Stimulated activated CD4-positive, alpha-beta T cell treated with anti-CD3 and anti-CD28 coated beads, Interleukin-1b, Interleukin-23, amount 100 ng/mL, for 48 hours (primary cell): ENCODE measurements at places on chromosomes 6 and 20.
A peak's percentile ranks its signal among the peaks of the same experiment; 100 is the strongest.

GRCh38 chr6:116411284-116411623 lies 40.5 kb downstream of the DSE start:
- DNase-seq = no peak

GRCh38 chr6:12529364-12530019 lies 187.1 kb upstream of the PHACTR1 start:
- no peak for DNase-seq

DNA sequence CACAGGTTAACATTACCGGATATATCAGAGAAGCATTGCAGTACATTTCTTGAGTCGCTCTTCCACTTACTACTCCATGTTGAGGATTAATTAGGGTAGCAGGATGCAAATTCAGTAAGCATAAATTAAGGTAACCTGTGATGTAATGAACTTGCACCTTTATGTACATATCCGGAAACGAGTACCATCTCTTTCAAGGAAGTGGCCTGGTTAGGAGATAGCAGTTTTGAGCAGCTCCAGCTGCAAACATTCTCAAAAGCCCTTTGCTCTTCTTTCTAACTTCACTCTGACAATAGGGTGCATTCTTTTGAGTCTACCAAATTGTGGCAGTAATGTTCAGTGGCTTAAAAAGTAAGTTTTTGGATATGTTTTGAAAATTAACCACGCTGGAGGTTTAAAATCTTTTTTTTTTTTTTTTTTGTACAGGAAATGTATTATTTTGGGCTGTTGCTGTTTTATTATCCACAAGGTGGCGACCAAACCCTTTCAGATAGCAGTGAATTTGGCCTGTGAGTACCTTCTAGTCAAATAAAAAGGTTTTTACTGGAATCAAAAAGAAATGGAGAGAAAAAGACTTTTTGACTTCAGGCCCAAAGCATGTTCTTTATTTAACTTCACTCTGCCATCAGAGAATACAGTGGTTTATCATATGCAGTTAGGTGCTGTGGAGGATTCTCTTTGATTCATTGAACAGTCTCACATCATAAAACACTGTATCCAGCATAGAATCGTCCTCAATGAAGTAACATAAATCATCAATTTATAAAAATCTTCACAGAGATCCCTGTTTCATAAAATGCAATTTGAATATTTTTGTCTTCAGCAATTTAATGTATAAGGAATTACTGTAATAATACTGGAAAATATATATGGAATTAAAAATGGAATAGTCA lies 8.9 kb downstream of the FAM217B start:
- no peak for DNase-seq

GRCh38 chr6:90078513-90079289 lies 184.4 kb downstream of the GJA10 start:
- peak; percentile 90 for DNase-seq

DNA sequence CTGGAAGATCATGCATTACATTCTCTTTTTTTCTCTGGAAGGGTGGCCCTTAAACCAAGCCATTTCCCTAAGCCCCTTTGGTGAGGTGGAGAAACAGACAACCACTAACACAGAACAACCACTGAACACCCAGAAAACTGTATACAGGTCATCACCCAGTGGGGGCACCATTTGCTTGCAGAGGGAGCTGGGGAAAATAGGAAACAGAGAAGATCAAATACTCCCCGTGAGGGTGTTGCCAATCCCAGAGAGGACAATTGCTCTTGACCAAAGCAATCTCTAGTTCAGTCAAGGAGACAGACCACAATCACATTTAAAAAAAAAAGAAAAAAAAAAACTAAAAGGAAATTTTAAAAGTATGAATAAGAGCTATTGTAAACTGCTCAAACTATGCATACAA lies 865 bp upstream of the DAAM2 start:
- no peak for DNase-seq

GRCh38 chr20:4559106-4559505 lies 162.6 kb upstream of the PRND start:
- no peak for DNase-seq

- no peak for DNase-seq
Measured at GRCh38 chr6:112241820-112242429, 12.4 kb downstream of the LAMA4 start.

GRCh38 chr6:151240036-151240685 lies 394 bp downstream of the AKAP12 start:
- DNase-seq = peak; percentile 52

DNA sequence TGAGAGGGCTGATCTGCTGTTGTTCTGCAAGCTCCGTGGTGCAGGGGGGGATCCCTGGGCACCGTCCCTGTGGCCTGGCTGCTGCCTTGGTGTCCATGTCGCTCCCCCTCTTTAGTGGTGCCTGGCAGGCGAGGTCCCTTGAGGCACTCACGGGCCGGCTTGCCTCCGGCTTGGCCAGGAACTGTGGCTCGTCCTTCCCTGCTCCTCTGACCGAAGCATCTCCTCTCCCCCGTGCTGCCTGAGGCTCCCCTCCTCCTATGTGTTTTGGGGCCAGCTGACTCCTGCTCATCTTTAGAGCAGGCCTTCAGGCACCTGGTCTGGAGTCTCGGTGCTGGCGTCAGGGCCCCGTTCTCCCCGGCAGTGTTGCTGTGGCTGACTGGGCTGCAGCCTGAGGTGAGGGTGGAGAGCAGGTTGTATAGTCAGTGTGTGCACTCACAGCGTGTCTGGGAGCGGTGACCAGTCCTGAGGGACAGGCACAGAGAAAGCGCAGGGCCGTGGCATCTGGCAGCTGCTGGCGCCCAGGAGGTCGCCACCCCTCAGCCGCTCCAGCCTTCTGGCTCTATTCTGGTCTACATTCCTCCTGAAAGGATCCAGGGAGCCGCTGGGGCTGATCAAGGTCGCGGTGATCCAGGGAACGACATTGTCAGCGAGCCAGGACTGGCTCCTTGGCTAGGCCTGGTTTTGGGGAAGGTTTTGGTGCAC lies 43.7 kb downstream of the PYGB start:
- DNase-seq = no peak

DNA sequence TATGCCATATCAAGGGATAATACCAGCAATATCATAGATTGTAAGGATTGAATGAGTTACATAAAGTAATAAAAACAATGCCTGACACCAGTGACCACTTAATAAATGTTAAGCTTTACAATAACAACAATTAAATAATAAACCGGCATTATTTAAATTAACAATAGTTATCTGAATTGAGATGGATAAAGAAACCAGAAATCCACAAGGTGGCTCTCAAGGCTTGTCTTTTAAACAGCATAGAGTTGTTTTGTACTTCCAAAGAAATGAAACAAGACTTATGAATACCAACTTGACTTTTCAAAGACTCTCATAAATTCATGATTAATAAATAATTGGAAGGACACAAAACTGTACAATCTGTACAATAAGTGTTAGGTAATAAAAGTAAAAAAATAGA lies 203.1 kb downstream of the ASCC3 start:
- DNase-seq = no peak

DNA sequence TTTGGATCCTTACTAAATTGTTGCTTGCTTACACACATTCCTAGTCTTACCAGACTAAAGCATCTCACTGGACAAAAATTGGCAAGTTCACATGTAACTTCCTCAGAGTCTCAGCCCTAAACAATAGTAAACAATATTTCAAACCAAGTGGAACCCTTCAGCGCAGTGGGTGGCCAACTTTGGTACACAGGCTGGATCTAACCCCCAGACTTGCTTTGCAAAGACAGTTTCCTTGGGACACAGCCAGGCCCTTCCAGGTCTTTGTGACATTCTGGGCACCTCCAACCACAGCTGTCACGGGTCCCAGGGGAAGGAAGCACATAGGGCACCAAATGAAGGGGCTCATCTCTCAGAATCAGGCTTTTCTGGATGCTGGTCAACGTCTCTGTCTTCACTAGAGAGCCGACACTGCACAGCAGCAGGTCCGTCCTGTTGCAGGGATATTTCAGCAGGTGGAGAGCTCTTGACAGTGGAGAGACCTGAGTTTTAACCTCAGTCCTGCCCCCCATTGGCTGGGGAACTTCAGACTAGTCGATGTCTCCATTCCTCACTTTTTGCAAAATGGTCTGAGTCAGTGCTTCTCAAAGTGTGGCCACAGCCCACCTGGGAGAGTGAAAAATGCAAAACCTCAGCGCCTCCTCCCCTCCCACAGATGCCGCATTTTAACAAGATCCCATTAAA lies 91.4 kb downstream of the BFSP1 start:
- no peak for DNase-seq

DNA sequence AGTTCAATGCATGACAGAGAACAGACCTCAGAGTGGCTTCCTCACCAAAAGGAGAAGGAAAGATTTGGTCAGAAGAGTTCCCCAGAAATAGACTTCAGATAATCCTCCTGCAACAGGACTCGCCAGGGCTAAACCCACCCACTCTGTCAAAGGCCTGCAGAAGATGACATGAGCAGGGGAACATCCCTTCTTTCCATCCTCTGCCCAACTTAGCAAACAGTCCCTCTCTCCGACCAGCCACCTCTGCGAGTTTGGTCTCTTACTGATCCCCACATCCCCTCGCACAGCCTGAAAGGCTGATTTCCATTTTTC lies 7.5 kb downstream of the NFATC2 start:
- peak; percentile 56 for DNase-seq

DNA sequence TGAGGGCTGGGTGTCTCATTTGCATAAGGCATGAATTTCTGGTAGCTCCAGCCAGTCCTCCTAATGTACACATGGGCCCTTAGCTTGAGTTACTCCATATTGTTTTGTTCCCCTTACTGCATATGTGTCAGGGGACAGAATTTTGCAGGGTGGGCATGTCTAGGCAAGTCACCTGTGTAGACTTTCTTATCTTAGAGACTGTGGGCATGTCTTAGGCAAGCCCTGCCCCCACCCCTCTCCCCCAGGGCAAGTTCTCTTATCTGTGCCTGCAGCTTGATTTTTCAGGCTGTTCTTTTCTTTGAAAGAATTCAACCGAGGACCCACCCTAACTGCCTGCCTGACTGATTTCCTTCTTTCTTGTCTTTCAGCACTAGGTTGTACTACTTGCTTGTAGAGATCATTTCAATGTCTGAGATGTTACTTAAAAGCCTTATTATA lies 32.1 kb downstream of the NHLRC1 start:
- no peak for DNase-seq

- no peak for DNase-seq
Measured at GRCh38 chr20:9518576-9519175, 4.3 kb downstream of the LAMP5 start.

DNA sequence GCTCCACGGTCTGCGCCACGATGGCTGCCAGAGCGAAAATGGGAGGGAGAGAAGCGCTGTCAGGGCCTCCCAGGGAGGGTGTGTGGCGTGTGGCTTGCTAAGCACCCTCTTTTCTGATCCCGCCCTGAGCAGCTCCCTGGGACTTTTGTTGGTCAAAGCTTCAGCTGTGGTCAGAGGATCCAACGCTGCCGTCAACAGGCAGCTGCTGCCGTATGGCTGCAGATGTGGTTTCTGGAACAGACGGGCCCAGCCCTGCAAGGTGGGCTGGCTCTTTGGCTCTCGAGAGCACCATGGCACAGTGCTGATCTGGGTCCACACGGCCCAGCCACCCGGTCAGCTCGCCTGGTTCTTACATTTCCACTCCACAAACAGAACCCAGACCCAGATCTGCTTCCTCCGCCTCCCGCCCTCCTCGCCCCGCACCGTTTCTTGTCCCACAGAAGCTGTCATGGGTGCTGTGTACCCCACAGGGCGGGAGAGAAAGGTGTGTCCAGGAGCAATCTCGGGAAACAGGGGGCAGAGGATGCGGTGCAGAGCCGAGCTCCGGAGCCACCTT lies 86.0 kb upstream of the BHLHE23 start:
- DNase-seq = no peak

GRCh38 chr6:84667252-84668213 lies 96.9 kb downstream of the TBX18 start:
- no peak for DNase-seq

DNA sequence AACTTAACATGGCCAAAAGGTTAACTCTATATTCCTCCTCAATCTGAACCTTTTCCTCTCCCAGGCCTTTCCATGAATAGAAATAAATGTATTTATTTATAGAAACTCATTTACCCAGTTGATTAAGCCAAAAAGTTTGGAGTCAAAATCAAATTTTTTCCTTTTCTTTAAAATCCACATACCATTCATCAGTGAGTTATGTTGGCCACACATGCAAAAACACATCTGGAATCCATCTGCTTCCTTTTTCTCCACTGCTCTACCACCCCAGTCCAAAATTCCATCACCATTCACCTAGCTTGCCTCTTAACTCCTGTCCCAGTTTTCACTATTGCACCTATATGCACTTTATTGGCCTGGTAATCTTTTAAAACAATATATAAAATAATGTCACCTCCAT lies 62.4 kb upstream of the TMEM200A start:
- no peak for DNase-seq

- no peak for DNase-seq
Measured at GRCh38 chr20:43529457-43530153, 22.1 kb downstream of the L3MBTL1 start.

DNA sequence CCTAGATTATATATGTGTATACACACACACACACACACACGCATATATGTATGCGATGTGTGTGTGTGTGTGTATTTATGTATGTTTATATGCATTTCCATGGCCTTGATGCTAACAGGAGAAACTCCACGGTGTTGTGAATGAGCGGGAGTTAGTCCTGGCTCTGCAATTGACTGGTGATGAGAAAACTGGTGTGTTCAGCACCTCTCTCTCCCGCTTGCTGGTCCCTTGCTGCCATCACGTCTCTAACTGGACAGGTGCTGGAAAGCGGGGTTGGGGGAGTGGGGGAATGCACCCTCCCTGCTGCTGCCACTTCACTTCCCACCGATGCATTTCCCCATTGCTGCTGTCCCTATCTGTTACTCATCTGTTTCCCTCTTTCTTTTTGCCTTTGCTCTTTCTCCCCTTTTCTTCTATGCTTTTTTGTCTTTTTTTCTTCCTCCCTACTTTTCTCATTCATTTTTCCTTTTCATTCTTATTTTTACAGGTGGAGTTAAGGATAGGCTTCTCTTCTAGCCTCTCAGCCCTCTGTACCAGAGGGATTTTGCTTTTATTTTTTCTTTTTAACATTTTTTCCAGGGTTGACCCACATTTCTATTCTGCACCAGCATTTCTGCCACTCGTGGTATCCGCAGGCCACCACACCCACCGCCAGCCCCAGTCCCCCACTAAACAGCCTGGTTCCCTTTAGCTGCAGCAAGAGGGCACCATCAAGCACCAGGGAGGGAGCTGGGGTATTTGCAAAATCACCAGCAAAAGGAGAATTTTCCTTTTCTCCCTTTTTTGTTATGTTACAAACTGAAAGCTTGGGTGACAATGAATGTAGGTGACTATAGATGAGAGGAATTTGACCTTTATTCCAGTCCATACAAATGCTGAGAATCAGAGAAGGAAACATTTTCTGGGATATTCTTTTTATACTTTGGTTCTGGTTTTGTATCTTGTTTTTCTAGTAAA lies 115.6 kb downstream of the TCP11 start:
- DNase-seq = no peak

DNA sequence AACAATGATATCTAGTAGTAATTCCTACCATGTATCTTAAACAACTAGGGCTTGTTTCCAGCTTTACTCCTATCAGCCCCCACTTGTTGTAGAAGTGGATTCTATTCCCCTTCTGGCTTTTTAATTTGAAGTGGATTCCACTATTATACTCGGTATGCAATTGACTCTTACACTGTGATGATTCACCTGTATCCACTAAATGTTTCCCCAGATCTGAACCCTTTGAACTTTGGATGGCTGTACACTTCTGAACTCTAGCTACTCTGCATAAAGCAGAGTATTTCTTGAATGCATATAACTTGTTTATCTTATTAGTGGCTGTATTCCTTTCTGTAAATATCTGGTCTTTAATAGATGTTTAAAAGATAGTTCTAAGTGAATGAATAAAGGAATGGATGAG lies 538.4 kb upstream of the NRSN1 start:
- no peak for DNase-seq

GRCh38 chr20:22841846-22842245 lies 193.3 kb upstream of the SSTR4 start:
- no peak for DNase-seq
